ENCODE measurements at places on chromosomes 6 and 20.

- no peak for DNase-seq
Measured at GRCh38 chr20:46933150-46933549, 38.5 kb downstream of the EYA2 start.

DNA sequence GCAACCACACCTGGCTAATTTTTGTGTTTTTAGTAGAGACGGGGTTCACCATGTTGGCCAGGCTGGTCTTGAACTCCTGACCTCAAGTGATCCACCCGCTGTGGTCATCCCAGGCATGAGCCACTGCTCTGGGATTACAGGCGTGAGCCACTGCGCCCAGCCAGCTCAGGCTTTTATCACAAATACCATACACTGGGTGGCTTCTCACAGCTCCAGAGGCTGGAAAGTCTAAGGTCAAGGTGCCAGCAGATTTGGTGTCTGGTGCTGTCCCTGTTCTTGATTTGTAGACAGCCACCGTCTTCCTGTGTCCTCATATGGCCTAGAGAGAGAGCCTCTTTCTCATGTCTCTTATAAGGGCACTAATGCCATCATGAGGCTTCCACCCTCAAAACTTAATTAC, 25.9 kb downstream of the SHLD1 start:
- DNase-seq = no peak

DNA sequence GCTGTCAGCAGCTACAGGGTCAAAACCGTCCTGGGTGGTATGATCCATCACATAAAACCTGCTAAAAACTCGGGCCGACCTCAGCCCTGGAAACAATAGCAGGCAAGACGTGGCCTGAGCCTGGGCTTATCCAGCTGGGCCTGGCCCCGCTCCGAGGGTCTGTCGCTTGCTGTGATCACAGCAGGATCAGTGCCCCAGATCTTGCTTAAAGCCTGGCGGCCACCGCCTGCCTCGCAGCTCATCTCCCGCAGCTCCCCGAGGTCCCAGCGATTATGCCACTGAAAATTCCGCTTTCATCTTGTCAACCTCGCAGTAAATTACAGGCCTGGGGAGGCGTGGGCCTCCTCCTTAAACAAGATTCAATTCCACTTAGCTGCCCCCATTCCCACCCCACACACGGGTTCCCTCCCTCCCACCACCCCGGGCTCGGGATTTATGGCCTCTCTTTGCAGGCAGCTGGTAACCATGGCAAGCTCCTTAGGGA, 40.1 kb downstream of the CDH22 start:
- DNase-seq = no peak

- DNase-seq = no peak
Measured at GRCh38 chr6:3489961-3490624, 33.2 kb upstream of the SLC22A23 start.

DNA sequence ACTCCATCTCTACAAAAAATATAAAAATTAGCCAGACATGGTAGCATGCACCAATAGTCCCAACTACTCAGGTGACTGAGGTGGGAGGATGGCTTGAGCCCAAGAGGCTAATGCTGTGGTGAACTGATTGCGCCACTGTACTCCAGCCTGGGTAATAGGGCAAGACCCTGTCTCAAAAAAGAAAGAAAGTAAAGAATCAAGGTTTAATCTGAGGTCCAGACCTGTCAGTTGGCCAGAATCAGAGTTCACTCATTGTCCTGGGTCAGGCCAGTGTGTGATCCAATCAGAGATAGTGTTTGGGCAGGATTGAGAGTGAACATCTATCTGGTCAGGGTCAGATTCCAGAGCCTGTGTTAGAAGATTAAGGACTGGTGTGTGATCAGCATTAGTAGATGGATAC, 15.5 kb downstream of the TMEM63B start:
- DNase-seq = no peak

DNA sequence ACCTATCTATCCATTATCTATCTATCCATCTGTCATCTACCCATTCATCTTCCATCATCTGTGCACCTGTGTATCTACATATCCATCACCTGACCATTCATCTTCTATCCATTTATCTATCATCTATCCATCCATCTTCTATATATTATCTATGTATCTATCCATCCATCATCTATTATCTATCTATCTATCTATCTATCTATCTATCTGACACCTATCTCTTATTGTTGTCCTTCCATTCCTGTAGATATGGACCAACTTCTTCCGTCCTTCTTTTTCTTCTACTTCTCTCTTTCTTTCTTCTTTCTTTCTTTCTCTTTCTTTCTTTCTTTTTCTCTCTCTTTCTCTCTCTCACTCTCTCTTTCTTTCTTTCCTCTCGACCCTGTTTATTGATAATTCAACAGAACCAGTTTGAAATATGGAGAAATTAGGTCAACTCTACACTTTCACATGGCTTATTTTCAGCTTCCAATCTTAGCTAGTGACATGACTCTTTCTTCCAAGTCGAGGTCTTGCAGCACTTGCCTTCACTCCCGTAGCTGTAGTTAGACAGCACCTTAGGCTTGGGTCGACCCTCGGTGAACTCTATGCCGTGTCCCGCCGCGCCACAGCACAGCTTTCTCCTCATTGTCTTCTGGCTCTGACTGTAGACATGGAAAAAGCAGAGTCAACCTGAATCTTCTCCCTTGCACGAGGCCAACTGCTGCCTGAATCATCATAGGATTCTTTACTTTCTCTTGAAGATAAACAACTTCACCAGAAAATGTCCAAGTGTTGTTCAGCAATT, 110.4 kb upstream of the EXOC2 start:
- no peak for DNase-seq
